ENCODE measurements at places on chromosomes 6 and 20.

DNA sequence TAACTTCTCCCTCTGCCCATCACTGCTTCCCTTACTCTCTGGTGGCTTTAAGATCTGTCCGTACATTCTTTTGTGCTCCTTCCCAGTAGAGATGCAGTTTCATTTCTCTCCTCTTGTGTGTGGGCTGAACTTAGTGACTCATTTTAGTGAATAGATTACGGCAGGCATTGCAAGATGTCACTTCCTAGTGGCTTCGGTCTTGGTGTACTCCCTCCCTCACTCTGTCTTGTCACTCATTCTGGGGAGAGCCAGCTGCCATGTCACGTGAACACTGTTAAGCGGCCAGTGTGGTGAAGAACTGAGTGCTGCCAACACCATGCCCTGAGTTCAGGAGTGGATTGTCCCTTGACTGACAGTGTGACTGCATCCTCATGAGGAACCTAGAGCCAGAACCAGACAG lies 115.9 kb downstream of the OTOR start:
- DNase-seq: no peak

DNA sequence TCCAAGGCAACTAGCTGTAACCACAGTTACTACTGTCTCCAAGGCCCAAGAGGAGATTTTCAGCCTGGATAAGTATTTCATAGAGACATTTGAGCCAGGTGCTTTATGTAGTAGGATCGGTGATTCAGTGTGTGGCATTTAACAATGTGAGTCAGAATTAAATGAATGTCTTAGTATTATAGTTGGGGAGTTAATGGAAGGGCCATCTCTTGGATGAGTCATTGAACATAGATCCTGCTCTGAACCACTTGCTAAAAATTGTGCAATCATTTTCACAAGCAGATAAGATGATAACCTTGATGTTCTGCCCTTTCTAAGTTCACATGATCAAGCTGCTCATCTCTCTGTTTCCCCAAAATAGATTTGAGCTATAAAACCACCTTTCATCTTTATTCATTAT lies 668.9 kb upstream of the CITED2 start:
- no peak for DNase-seq

DNA sequence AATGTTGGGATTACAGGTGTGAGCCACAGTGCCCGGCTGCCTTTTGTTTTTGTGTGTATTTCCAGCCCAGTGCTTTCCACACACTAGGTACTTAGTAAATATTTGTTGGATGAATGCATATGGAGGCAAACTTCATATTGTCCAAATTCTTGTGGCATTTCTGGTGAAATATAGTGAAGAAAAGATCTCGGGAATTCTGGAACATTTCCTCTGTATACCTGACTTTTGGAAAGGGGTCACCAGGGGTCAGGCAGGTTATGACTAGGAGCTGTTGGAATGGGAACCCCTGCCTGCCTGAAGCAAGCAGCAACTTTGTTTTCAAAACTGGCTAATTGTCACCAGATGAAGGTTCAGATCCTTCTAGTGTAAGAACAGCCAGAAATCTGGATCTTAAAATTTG lies 12.1 kb upstream of the SCP2D1 start:
- DNase-seq: no peak

DNA sequence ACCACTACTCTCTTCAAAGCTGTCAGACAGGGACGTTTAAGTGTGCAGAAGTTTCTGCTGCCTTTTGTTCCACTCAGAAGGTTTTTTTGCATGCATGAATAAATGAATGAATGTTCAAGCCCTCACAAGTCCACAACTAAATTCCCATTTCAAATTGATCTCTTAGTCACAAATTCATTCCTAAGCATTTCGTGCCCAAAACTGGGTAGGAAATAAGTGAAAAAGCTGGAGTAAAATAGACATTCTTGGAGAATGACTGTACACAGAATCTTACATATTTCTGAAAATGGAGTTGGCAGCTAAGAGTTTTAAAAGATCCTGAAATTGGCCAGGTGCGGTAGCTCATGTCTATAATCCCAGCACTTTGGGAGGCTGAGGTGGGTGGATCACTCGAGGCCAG lies 117.6 kb downstream of the PERP start:
- no peak for DNase-seq

GRCh38 chr6:155378724-155379123 lies 64.4 kb upstream of the TFB1M start:
- DNase-seq: no peak

DNA sequence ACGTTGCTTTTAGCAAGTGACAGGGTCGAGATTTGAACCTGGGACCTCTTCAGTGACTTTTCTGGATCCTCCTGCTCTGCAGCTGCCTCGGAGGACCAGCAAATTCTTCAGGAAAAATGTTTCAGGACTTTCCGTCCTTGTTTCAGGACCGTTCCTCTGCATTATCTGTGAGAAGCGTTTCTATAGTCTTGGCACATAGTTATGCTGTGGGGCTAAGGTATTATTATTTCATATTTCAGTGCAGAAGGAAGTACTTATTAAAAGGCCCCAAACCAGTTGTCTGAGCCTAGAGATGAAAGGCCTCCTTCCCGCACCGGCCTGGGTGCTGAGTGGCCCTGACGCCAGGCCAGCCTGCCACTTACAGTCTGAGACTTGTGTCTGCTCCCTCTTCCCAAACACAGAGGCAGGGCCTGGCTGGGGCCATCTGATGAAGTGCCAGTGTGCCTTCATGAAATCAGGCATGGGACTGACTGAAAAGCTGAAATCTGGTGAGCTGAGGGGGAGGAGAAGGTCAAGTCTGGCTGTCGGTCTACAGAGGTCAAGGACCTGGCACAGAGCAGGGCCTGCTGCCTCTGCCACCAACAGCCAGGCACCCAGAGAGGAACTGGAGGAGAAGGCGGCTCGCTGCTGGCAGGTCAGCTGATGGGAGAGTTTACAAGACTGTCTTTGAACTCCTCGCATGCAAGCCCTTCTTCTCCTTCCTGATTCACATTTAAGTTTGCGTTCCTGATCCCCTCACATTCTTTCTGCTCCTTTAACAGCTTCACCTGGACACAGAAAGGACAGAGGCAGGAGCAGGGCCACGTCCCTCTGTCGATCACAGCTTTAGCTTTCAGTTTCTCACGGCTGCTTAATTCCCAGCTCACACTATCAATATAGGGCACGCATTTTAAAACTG lies 8.9 kb upstream of the QKI start:
- no peak for DNase-seq

DNA sequence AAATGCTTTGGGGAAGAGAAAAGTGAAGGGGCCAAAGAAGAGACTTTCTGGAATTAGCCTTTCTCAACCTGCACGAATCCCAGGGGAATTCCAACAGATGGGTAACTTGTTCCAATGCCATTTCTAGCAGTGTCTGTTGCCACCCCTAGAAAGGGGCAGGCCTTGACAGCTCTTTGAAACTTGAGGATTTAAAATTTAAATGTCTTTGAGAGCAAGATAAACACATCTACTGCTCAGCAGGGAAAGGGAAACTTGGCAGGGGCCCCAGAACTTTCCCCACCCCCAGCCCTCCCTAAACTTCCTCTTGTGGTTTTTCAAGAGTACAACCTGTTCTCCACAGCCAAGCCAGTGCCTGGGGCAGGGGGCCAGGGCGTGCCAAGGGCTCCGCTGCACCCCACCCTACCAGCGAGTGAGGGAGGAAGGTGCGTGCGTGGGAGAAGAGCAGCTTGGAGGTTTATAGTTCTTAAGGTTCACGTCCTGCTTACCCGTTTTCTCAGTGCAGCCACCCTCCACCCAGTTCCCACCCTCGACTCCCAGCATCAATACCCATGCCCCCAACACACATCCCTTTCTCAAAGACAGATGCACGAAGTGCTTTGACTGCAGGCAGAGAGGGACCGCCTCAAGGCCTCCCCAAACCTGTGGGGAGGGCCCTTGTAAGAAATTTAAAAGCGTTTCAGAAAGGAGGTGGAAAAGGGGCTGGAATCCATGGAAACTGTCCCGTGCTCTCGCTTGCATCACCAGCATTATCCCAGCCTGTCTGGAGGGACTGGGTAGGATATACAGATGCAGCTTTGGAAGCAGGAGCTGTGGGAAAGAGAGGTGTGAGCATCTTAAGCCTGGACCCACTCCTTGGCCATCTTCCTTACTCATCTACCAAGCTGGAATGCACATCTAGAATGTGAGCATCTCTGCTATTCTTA lies 4.5 kb upstream of the TAF8 start:
- peak; percentile 96 for DNase-seq

DNA sequence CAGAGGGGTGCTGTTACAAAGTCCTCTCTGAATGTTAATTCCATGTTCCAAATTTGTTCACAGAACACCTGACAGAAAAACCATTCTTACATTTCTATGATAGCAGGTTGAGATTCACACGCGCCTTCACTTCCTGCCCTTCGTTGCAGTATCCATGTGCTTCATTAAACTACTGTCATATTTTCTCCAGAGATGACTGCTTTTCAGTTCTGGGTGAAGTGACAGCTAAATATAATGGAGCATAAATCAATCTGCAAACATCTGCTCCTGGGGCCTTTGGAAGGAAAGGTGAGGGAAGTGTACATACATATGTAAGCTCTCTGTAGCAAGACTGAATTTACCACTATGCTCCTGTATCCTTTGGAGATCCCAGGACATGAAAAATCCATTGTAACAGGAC lies 750.2 kb downstream of the HDGFL1 start:
- no peak for DNase-seq

DNA sequence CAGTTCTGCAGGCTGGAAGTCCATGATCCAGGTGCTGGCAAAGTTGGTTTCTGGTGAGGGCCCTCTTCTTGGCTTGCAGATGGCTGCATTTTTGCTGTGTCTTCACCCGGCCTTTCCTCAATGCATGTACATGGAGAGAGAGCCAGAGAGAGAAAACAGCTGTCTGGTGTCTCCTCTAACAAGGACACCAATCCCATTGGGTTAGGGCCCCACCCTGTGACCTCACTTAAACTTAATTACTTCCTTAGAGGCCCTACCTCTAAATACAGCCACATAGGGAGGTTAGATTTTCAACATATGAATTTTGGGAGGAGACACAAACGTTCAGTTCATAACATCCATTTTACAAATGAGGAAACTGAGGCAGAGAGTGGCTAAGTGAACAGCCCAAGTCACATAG lies 202.4 kb downstream of the ZMYND8 start:
- DNase-seq: no peak

DNA sequence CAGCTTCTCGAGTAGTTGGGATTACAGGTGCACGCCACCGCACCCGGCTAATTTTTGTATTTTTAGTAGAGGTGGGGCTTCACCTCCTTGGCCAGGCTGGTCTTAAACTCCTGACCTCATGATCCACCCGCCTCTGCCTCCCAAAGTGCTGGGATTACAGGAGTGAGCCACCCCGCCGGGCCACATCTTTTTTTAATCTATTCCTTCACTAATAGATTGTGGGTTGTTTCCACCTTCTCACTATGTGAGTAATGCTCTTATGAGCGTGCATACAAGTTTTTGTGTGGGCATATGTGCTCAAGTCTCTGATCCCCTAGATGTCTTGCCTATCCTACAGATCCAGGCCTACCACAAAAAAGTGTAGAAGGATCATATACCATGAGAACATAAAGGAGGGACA lies 30.7 kb downstream of the CARMIL1 start:
- DNase-seq: no peak

All from DMS79 treated with DMSO at 0.1 percent for 48 hours (cell line).